ENCODE measurements at places on chromosomes 13 and 19.

DNA sequence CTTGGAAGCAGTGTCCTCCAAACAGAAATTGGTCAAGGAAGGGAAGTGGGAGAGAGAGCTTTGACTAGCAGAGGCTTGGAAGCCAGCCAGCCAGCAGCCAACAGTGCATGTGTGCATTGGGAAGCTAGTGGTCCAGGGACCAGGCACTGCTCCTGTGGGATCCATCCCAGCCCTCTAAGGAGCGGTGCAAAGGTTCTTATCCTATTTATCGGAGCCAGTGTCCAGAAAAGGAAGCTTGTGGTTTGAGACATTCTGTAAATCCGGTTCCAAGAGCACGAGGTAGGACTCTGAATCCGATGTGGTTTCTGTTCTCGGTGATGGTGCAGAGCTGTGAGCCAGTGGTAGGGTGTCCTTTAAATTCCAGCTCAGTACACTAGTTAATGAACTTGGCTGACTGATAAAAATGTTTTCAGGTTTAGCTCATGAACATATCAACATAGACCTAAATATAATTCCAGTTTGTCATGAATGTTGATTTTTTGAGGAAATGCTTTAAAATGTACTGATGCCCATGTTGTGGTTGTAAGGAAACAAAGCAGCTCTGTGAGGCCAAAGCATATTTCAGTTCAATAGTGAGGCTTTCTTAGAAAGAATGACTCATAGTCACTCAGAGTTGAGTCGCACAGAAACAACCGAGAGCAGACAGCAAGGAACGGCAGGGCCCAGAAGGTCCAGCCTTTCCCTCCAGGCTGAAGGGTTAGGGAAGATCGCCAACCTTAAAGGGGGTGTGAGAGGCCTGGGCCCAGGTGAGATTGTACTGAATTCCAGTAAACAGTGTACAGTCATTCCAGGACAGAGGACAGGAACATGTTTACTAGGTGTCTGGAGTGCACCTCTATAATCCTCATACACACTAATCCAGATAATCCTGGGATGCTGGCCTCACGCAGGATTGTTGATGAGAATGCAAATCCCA, 21.5 kb upstream of the GARRE1 start:
- no peak for DNase-seq

DNA sequence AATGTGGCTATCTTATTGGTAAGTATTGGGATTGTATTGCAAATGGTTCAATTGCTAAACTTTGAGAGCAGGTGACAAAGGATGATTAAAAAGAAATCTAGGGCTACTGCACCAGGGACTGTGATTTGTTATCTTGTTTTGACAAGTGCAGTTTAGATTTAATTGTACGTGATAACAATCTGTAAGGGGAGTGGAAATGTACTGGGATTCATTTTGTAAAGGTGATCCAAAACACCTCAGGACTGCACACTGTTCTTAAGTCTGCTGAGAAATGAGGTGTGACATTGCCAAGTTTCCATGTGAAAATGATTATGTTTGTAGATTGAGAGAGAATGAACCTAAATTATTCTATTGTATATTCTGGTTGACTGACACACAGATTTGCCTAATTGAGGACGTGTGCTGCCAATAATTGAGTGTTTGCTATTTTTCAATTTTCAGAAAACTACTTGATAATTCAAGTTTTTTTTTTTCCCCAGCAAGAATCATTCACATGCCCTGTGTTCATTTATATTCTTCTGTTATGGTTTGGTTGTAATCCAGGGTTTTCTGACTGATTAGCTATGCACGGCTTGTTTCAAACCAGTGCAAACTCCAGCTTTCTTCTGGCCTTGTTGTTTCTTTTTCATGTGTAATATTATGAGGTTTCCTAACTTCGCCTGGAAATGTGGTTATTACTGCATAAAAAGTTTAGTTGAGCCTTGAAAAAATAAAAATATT, 308.0 kb downstream of the OLFM4 start:
- no peak for DNase-seq

DNA sequence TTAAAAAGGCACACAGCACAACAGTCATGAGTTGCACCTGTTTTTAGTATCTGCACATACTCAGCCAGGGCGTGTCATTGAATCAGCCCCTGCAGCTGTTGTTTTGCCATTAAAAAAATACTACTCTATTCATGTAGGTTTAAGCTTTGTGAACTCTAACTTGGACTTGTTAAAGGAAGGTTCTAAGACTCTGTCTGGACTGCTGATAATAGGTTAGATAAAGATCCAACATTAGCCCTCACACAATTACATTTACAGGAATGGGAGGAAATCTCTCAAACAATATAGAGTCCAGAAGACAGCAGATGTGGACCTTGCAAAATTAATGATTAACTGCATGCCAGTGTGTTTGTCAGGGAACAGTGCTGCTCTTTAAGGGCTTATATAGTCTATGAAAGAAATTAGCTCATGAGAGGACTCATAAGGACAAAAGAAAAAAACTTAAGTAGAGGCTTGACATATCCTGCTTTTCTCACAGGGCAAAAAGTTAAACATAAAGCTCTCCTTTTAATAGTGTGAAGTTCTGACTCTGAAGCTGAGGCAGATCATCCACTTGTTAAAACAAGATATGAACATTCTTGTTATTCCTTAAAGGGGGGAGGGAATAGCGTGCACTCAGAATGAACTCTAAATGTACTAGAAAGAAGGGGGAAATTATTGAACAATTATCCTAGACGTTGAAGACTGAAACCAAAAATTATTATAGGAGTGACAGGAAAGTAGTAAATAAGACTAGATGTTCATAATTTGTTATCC, 243.6 kb downstream of the NDFIP2 start:
- DNase-seq = no peak

DNA sequence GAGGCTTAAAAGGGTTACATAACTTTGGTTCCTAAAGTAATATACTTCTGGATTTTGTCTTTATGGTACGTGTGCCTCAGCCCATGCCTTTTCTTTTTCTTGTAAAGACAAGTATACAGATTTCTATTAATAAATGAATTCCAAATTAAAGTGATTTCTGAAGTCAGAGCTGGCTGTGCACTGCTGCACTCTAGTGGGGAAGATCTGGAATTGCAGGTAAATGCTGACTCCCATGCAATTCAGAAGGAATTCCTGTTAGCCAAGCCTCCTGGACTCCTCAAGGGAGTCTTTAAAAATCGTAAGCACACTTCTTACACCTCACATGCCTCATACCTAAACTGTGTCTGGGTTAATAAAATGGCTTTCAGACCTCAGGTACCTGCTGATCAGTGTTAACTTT, 118.4 kb upstream of the SLC7A1 start:
- no peak for DNase-seq

GRCh38 chr13:106858903-106859532, 291.1 kb upstream of the ARGLU1 start:
- DNase-seq = no peak

GRCh38 chr13:100179276-100179675, 90.4 kb downstream of the PCCA start:
- DNase-seq = no peak

DNA sequence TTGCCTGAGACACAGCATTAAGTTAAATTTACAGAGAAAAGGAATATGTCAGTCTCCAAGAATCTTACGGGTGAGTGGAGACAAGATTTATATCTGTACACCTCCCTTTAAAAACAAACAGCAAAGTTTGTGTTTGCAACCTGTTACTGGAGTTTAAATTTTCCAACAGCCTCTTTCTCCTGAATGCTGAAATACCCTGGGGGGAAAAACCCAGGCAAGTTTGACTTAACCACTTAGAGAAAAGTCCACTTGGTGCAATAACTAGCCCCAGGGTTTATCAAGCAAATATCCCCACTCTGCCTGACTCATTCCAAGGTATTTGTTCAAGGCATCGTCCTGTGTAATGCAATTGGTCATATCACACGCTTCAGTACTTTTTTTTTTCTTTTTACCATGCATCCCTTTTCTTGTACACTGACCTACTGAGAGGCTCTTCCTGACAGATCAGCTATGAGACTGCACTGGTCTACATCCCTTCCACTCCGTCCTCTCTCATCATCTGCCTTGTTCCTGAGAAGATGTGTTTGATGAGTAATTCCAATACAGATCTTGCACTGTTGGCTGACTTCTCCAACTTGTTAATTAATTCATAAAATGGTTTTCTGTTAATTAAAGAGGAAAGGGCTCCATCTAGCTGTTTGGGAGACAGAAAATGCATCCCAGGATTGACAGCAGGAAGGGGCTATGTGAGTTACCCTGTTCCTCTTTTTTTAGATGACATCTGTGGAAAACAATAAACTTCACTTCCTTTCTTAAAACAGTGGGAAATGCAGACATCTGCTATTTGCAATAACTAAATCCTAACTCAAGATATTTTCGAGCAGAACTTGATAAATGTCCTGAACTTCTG, 212.5 kb upstream of the IRS2 start:
- no peak for DNase-seq

DNA sequence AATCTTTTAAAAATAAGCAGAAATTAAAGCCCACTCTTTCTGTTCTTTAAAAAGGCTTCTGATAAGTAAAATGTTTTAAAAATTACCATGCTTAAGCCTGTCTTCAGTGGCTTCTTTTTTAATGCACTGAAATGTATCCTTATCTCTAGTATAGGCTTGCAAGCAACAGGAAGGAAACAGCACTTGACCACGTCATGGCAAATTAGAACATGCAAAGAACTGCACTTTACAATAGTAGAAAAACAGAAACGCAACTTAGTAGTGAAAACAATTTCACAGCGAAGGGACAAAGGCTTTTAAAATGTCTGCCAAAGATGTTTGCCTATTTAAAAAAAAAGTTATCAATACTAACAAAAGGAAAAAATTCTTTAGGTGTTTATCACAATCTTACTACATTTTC, 36.3 kb downstream of the ELF1 start:
- DNase-seq = peak; percentile 72

GRCh38 chr13:26881154-26881553, 120.6 kb upstream of the GPR12 start:
- no peak for DNase-seq

Data from CD8-positive, alpha-beta T cell (primary cell).